ENCODE measurements at places on chromosomes 13 and 19.

- no peak for DNase-seq
These were observed 7.5 kb upstream of the MEX3D start for GRCh38 chr19:1575323-1576241.

DNA sequence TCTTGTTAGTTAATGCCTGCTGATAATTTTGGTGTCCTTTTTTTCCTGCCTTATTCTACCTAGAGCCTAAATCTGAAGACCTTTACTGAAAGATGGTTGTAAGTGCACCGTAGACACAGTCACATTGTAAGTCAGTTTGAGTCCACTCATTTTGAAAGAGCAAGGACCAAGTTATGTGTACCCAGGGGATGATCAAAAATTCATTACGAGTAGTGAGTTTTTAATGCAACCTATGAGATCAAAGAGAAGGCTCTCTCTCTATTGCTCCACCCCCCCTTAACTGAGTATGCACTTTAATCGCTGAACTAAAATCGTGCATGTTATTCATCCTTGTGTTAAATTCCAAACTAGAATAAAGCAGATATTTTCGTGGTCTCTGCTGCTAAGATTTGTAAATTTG, 1.8 kb downstream of the RAP2A start:
- no peak for DNase-seq

DNA sequence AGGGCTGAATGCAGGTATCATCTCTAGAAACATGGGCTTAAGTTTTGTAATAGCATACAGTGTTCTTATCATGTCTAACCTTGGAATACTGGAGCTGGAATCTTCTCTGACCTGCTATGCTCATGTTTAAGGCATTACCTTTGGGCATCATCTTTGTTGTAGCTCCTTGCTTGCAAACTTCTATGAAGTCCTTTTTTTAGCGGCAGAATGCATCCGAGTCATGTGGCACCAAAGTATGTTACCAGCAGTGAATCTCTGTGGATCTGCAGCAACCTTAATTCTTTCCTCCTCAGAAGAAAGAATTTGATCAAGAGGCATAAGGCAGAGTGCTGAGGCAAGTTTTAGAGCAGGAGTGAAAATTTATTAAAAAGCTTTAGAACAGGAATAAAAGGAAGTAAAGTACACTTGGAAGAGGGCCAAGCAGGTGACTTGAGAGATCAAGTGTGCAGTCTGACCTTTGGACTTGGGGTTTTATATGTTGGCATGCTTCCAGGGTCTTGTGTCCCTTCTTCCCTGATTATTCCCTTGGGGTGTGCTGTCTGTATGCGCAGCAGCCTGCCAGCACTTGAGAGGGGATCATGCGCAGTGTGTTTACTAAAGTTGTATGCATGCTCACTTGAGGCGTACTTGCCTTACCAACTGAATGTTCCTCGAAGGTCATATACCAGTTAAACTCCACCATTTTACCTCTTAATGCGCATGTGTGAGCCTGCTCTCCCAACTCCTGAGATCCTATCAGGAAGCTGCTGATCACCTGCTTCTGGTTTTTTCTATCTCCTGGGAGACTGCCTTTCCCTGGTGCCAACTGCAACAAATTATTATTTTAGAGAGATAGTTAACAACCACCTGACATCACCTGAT, 115.5 kb downstream of the LACC1 start:
- DNase-seq, result no peak

- no peak for DNase-seq
These were observed 1.0 kb upstream of the CGB7 start for GRCh38 chr19:49058562-49058961.

- DNase-seq, result no peak
These were observed 187.7 kb downstream of the RAP2A start for GRCh38 chr13:97621631-97622030.

GRCh38 chr19:45160870-45161737, at the start of gene NKPD1:
TSS of gene NKPD1 (minus strand) at chr19:45160982. CDS start at chr19:45160150, 832 bp downstream.
- DNase-seq, result no peak

GRCh38 chr19:33472226-33472625, 49.4 kb downstream of the PEPD start:
- DNase-seq, result no peak

- DNase-seq, result no peak
These were observed 96.2 kb downstream of the COL4A2 start for GRCh38 chr13:110403315-110403714.

- no peak for DNase-seq
These were observed 32.1 kb upstream of the OR1M1 start for GRCh38 chr19:9054765-9055164.

- DNase-seq, result no peak
These were observed 43.3 kb downstream of the RAB20 start for GRCh38 chr13:110518226-110518525.

- no peak for DNase-seq
These were observed 1733.7 kb upstream of the PCDH20 start for GRCh38 chr13:63149375-63149774.

Measured in HAP-1 (cell line).